Stomach (tissue), 19 donors: ENCODE measurements at places on chromosomes 4 and X. TPM values are rescaled to one million over a fixed set of nuclear protein-coding genes. Genes with fewer than 3 reads are reported as not detected.

DNA sequence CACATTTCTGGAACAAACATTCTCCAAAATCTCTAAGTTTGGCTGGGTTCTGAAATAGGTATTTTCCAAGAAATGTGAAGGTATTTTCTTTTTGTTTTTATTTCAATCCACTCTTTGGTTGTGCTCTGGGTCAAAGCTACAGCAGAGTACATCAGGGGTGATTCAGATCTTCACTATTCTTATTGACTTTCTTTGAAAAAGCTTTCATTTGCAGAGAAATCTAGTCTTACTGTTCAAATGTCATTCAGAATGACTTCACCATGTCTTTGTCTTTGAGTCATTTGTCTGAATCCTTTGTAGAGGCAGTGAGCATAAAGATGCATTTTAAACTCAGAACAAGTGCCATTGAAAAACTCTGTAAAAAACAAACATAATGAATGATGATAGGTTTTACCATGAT lies 547.2 kb upstream of the ADGRL3 start:
- H3K27me3 ChIP-seq = no peaks in the 10 kb centered on the region
- H3K4me1 ChIP-seq = no peaks in the 10 kb centered on the region

DNA sequence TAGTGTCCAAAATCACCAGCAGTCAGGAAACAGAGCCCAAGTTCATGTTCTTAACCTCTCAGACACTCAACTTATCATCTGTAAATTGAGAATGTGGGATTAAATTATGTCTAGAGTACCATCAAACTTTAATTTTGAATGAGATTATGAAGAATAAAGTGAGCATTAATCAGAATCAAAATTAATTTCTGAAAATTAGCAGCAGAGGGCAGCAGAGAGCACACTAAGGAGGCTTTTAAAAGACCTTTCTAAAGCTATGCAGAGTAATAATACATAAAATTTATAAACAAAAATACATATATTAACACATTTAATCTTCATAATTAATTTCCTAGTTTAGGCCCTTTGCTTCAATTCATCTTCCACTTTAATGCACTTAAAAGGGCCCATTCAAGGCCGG lies 7.1 kb downstream of the TASL start:
- peak; percentile 53 for DNase-seq
- no peaks in the 10 kb centered on the region for H3K36me3 ChIP-seq
- H3K4me1 ChIP-seq = no peaks in the 10 kb centered on the region
- no peak overlapping the region for H3K4me3 ChIP-seq

GRCh38 chr4:26862381-26862915 lies 1.8 kb downstream of the STIM2 start:
- no peaks in the 10 kb centered on the region for H3K27me3 ChIP-seq
- peaks cover 22% of the 10 kb centered on the region for H3K4me1 ChIP-seq
- no peak for DNase-seq
- H3K4me3 ChIP-seq = peak overlapping the region; percentile 78
- H3K27ac ChIP-seq = peak overlapping the region; percentile 98

The MANBA gene
- total RNA-seq = 54.5 TPM

The GRIA2 gene
- total RNA-seq = 15.2 TPM

DNA sequence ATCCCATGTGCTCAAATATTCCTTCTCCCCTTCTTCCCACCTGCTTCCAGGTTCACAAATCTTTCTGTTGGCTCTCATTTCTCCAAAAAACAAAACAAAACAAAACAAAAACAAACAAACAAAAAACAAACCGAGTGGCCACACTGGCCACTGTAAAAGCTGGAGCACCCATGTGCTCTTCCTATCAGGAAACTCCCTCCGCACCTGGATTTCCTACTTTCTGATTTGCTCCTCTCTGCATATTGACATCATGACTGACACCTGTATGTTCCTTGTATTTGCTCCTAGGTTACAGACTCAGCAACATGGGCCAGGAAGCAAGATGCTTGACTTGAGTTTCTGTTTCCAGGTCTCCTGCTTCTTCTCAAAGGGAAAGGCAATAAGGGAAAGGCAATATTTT lies 258.8 kb downstream of the GPC3 start:
- DNase-seq = no peak
- H3K36me3 ChIP-seq = no peaks in the 10 kb centered on the region
- no peaks in the 10 kb centered on the region for H3K27me3 ChIP-seq
- H3K27ac ChIP-seq = no peak overlapping the region

DNA sequence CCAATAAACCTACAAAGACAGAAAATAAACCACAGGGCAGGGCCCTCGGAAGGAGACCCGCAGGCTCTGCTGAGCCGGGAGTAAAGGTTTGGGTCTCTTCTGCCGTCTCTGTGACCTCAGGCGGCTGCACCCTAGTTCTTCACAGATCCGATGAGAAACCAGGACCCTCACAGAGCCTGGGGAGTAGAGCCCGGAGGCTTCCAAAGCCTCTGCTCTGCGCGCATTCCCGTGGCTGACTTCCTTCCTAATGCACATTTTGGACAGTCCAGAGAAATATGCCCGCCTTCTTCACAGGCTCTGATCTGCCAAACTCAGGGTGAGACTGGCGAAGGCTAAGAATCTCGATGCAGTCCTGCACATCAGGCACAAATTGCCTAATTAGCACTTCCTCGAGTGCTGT lies 245.5 kb downstream of the EVC2 start:
- DNase-seq = no peak
- H3K27me3 ChIP-seq = no peaks in the 10 kb centered on the region
- no peak overlapping the region for H3K27ac ChIP-seq
- H3K4me1 ChIP-seq = no peaks in the 10 kb centered on the region
- no peak overlapping the region for H3K4me3 ChIP-seq
- H3K36me3 ChIP-seq = peaks cover 3% of the 10 kb centered on the region

The GUCY1A1 gene
- 49.1 TPM for total RNA-seq

The CYTL1 gene
- 5.1 TPM for total RNA-seq

- no peak overlapping the region for H3K27ac ChIP-seq
- no peak overlapping the region for H3K4me3 ChIP-seq
- peak; percentile 30 for DNase-seq
- H3K27me3 ChIP-seq = no peaks in the 10 kb centered on the region
- no peaks in the 10 kb centered on the region for H3K4me1 ChIP-seq
Observed at GRCh38 chrX:51456814-51457213, 39.6 kb downstream of the NUDT11 start.
